ENCODE measurements at places on chromosomes 6 and 20. TPM values are rescaled to one million over a fixed set of nuclear protein-coding genes. Genes with fewer than 3 reads are reported as not detected.
A peak's percentile ranks its signal among the peaks of the same experiment; 100 is the strongest.

Gene FOXS1
- not detected for total RNA-seq

Gene GHRH
- not detected for total RNA-seq

Gene ALDH8A1
- 0.85 TPM for total RNA-seq

Gene FAM50B
- total RNA-seq = 14.7 TPM

Gene MCCD1
- total RNA-seq = not detected

DNA sequence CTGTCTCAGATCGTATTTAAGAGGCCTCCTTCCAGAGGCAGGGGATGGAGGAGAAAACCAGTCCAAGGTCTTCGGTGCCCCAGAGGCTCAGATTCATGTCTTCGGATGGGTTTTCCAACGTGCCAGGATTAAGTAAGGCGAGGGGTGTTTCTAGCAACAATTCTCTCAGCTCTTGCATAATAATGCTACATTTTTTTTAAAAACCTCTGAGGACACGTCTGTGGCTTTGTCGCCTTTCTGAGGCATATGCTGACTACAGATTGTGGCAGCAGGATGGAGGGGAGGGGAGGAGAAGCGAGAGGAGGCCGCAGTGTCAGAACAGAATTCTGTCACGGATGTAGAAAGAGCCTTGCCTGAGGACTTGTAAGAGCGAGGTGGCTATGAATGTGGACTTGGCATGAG is 17.7 kb upstream of the CCDC167 start:
- DNase-seq = peak; percentile 85

- DNase-seq = no peak
These were observed 36.2 kb upstream of the OGFRL1 start for GRCh38 chr6:71252410-71252809.

GRCh38 chr6:107101686-107102413 is 13.5 kb downstream of the BEND3 start:
- no peak for DNase-seq

DNA sequence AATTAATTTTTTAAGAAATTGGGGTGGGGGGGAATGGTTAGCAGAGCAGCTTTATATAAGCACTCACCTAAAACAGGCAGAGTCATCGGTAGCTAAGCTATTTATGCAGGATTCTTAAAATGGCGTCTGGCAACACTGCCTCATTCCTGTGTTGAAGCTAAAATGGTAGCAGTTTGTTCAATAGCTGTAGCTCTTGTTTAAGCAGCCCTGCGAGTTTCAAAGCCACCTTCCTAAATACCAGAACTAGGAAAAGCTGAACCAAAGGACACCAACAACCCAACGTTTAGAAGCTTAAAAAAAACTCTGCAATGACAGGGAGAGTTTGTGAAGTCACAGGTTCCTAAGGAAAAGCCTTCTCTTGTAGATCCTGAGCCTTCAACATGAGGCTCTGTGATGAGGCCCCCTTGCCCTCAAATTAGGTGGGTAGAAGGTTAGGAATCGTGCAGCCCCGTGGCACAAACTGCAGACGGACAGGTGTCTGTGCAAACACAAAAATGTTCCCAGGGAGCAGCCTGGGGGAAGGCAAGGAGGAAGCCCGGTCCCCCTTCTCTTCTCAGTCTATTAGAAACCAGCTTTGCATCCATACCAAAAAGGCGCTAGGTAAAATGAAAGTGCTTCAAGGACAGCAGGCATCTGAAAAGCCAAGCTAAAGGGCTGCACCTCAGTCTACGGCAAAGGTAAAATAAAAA is 4.7 kb downstream of the ZMYND8 start:
- no peak for DNase-seq

DNA sequence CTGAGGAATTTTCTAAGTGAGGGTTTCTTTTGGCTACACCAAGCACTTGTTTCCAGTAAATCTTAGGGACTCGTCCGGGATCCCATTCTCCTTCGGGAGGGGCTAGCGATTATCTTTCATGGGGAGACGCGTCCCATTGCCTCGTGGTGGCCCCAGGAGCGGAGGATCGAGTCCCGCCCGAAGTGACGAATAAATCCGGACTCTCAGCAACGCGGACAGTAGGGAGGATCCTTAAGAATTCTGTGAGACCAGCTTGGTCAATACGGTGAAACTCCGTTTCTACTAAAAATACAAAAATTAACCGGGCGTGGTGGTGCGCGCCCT is 69.1 kb upstream of the PRSS16 start:
- no peak for DNase-seq

DNA sequence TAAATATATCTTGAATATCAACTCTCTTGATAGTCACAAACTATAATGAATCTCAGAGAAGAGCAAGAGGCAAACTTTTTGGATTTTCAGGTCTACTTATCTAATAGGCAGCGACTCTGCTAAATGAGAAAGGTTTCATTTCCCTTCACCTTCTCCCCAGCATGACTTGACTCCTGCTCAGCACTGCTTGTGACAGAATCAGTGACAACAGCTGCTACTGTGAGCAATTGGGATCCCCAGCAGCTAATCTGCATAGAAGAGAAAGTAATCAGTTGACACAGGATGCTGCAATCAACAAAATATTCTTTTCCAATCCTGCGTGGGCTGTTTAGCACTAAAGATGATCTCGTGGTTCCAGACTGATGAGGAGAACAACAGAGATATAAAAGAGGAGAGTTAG is 205.5 kb downstream of the MMUT start:
- DNase-seq = no peak

DNA sequence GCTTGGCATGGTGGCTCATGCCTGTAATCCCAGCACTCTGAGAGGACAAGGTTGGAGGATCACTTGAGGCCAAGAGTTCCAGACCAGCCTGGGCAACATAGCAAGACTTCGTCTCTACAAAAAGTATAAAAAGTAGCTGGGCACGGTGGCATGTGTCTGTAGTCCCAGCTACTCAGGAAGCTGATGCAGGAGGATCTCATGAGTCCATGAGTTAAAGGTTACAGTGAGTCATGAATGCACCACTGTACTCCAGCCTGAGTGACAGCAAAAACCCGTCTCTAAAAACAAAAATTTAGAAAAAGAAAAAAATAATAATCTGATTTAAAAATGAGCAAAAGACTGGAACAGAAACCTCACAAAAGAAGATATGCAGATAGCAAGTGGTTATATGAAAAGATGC is 279.7 kb downstream of the RNGTT start:
- DNase-seq = no peak

DNA sequence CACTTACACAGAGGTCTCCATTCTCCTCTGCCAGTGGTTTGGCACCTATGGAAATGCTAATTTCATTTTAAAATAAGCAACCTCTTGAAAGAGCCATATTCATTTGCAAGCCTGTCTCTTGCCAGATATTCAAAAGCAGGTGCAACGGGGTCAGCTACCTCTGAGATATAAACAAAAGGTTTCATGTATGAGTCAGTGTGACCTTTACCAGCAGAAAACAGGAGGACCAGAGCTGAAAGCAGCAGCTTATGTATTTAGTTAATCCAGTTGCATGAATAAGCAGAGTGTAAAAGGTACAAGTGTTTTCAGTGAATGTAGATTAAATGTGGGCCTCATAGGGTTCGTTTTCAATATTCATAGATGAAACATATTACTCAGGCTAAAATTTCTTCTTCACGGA is 56.0 kb downstream of the TENT5A start:
- no peak for DNase-seq

DNA sequence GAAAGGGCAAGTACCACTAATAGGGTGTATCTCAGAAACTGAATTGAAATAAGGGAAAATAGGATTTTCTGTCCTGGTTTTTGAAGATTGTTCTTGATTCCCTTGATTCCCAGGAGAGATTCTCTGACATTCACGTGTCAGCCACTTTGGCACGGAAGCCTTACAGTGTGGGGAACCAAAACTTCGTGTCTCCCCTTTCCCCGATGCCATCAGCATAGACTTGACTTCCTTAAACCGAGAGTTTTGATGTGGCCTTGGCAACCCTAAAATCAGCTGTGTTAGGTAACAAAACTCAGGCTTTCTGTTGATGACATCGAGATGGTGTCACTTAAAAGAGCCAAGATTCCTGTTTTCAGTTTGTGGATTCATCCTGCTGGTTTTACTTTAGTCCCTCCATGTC is 7.5 kb downstream of the HMGN4 start:
- no peak for DNase-seq

Measured in activated CD4-positive, alpha-beta memory T cell treated with anti-CD3 and anti-CD28 coated beads, Interleukin-2, amount 10 ng/mL, durations not matched to agents 7 days and 5 days (primary cell).